Hepatocyte (in vitro differentiated cells): ENCODE measurements at places on chromosomes 5 and 9.

- DNase-seq, result no peak
- H3K27me3 ChIP-seq, result no peaks in the 10 kb centered on the region
Observed at GRCh38 chr5:34735491-34736426, 79.6 kb downstream of the RAI14 start.

DNA sequence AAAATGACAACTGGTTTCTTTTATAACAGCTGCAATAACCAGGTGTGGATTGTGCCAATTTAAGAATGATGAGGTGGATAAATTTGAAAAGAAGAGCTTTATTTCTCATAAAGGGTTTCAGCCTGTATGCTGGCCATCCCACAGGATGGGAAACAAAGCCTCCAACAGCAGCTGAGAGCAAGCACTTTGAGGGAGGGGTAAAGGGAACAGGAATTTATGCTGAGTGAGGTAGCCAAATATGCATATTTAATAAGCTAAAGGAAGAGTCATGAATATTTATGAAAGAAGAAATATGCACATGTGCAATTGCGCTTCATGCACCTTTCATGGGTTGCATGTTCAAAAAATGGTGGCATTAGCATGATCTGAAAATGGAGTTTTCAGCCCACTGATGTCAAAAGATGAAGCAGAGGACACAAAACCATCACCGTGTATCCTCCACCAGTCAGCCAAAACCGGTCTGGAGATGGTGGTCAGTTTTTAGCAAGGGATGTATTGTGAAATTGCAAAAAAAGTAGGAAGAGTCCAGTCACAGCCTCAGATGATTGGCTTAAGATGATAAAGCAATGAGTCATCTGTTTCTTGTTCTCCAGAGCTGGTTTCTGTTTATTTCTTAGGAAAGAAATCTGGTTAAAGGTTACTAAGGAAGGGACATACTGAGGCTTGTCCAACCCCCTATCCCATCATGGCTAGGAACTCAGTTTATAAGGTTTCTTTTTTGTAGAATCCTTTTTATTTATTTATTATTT, 47.9 kb downstream of the DEPDC1B start:
- H3K4me3 ChIP-seq, result no peak overlapping the region
- H3K27me3 ChIP-seq, result no peaks in the 10 kb centered on the region
- H3K36me3 ChIP-seq, result no peaks in the 10 kb centered on the region
- H3K27ac ChIP-seq, result no peak overlapping the region
- DNase-seq, result no peak

- no peak overlapping the region for H3K27ac ChIP-seq
- no peaks in the 10 kb centered on the region for H3K4me1 ChIP-seq
- H3K4me3 ChIP-seq, result no peak overlapping the region
Observed at GRCh38 chr5:170095646-170096045, 10.1 kb upstream of the FOXI1 start.

- H3K27me3 ChIP-seq, result no peaks in the 10 kb centered on the region
- H3K4me1 ChIP-seq, result no peaks in the 10 kb centered on the region
- H3K27ac ChIP-seq, result peak overlapping the region; percentile 36
Observed at GRCh38 chr5:179858241-179858585, 404 bp downstream of the MRNIP start.

GRCh38 chr5:56335212-56335611, 102.1 kb upstream of the ANKRD55 start:
- no peaks in the 10 kb centered on the region for H3K27me3 ChIP-seq
- H3K27ac ChIP-seq, result no peak overlapping the region
- no peak overlapping the region for H3K4me3 ChIP-seq
- no peak for DNase-seq
- H3K36me3 ChIP-seq, result no peaks in the 10 kb centered on the region

- no peaks in the 10 kb centered on the region for H3K27me3 ChIP-seq
- H3K4me3 ChIP-seq, result no peak overlapping the region
- no peak for DNase-seq
- H3K4me1 ChIP-seq, result peaks cover 17% of the 10 kb centered on the region
- H3K27ac ChIP-seq, result peak overlapping the region; percentile 19
Observed at GRCh38 chr9:13719446-13719845, 440.0 kb upstream of the MPDZ start.

- peaks cover 42% of the 10 kb centered on the region for H3K4me1 ChIP-seq
- no peaks in the 10 kb centered on the region for H3K36me3 ChIP-seq
- no peaks in the 10 kb centered on the region for H3K27me3 ChIP-seq
- peak overlapping the region; percentile 12 for H3K27ac ChIP-seq
- H3K4me3 ChIP-seq, result no peak overlapping the region
Observed at GRCh38 chr9:71683598-71684235, 84.6 kb downstream of the CEMIP2 start.

GRCh38 chr5:81965524-81965923, 6.3 kb upstream of the ATG10 start:
- DNase-seq, result no peak
- H3K27ac ChIP-seq, result no peak overlapping the region

DNA sequence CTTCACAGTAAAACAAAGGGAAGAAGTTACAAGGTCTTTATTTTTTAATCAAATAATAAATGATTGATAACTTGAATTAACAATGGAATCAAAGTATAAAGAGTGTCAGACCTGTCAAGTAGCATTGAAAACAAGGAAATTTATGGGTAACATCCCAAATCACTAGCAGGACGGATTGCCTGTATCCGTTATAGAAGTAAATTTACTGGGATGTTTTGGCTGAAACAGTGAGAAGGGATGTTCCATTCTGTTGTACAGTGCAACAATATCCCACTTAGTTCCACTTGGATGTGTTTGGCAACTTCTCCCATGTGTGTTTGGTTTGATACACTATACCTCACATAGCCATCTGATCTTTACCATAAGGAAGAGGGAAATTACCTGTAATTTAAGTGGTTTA, 421.0 kb upstream of the CHD1 start:
- no peaks in the 10 kb centered on the region for H3K4me1 ChIP-seq
- H3K27ac ChIP-seq, result no peak overlapping the region
- no peak for DNase-seq

- H3K4me1 ChIP-seq, result no peaks in the 10 kb centered on the region
- peak; percentile 24 for DNase-seq
- no peak overlapping the region for H3K4me3 ChIP-seq
- H3K27ac ChIP-seq, result no peak overlapping the region
- no peaks in the 10 kb centered on the region for H3K36me3 ChIP-seq
Observed at GRCh38 chr5:159764283-159765134, 151.8 kb upstream of the ADRA1B start.

- H3K27me3 ChIP-seq, result peaks cover 28% of the 10 kb centered on the region
- H3K36me3 ChIP-seq, result no peaks in the 10 kb centered on the region
- no peak overlapping the region for H3K27ac ChIP-seq
- no peak for DNase-seq
Observed at GRCh38 chr5:140049205-140049604, 6.1 kb upstream of the NRG2 start.

- H3K27me3 ChIP-seq, result no peaks in the 10 kb centered on the region
- no peaks in the 10 kb centered on the region for H3K36me3 ChIP-seq
- H3K4me1 ChIP-seq, result no peaks in the 10 kb centered on the region
- H3K27ac ChIP-seq, result no peak overlapping the region
- H3K4me3 ChIP-seq, result no peak overlapping the region
Observed at GRCh38 chr5:8756498-8757084, 789.3 kb downstream of the SEMA5A start.

- H3K27me3 ChIP-seq, result no peaks in the 10 kb centered on the region
- no peaks in the 10 kb centered on the region for H3K4me1 ChIP-seq
- no peaks in the 10 kb centered on the region for H3K36me3 ChIP-seq
- H3K4me3 ChIP-seq, result no peak overlapping the region
- no peak for DNase-seq
Observed at GRCh38 chr9:118563677-118564076, 805.6 kb downstream of the BRINP1 start.

GRCh38 chr5:61815339-61815738, 483.3 kb downstream of the ZSWIM6 start:
- H3K27me3 ChIP-seq, result no peaks in the 10 kb centered on the region
- H3K4me3 ChIP-seq, result no peak overlapping the region
- DNase-seq, result no peak
- peak overlapping the region; percentile 43 for H3K27ac ChIP-seq
- H3K36me3 ChIP-seq, result no peaks in the 10 kb centered on the region

- H3K4me1 ChIP-seq, result peaks cover 11% of the 10 kb centered on the region
- H3K27ac ChIP-seq, result peak overlapping the region; percentile 59
- H3K4me3 ChIP-seq, result no peak overlapping the region
- H3K36me3 ChIP-seq, result no peaks in the 10 kb centered on the region
- no peak for DNase-seq
Observed at GRCh38 chr9:98908897-98909634, 34.6 kb upstream of the COL15A1 start.

- DNase-seq, result no peak
- no peaks in the 10 kb centered on the region for H3K4me1 ChIP-seq
- no peaks in the 10 kb centered on the region for H3K27me3 ChIP-seq
- no peak overlapping the region for H3K27ac ChIP-seq
Observed at GRCh38 chr9:96665789-96666188, 10.7 kb upstream of the PRXL2C start.
